ENCODE measurements at places on chromosomes 3 and 15. TPM values are rescaled to one million over a fixed set of nuclear protein-coding genes. Genes with fewer than 3 reads are reported as not detected.

Gene NDUFB5
- 120 TPM for total RNA-seq

Gene FSD2
- not detected for total RNA-seq

Gene CLDN18
- not detected for total RNA-seq

Gene FEM1B
- total RNA-seq = 46.7 TPM
